SK-N-SH (cell line): ENCODE measurements at places on chromosomes 11 and 22.

- no peak for DNase-seq
Measured at GRCh38 chr11:115087791-115088190, 409.5 kb downstream of the NXPE2 start.

DNA sequence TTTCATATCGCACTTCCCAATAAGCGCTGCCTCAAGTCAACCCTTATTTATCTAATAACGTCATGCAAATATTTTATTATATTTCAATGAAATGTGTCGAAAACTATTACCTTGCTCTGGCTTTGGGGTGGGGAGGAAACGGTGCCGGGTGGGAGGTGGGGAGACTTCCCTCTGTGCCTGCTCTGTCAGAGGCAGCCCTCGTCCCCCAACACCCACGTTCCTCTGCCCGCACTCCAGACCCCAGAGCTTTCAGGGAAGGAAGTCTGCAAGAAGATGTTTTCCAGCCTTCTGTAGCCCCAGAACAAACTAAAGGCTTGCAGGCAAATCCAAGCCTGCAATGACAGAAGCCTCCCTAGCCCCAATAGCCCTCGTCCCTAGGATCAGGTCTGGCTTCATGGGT, 235.7 kb downstream of the BUD13 start:
- DNase-seq = no peak

GRCh38 chr11:20790622-20791021, 121.2 kb downstream of the NELL1 start:
- no peak for DNase-seq

DNA sequence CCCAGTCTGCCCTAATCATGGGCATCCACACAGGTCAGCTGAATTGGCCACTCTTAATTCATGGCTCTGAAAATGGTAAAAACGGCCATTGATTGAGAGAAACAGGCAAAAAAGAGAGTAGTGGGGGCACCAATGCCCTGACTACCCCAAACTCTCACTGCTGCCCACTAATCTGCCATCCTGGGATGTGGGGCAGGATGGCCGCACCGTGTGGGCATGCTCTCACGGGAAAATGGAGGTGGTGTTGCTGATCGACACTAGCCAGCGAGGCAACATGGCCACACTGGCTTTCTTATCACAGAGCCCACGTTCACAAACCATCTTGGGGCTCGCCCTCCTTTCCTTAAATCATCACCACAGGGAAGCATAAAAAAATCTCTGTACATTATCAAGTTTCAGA, 11.2 kb upstream of the TUB start:
- no peak for DNase-seq

GRCh38 chr11:1200611-1201191, 22.2 kb upstream of the MUC5B start:
- no peak for DNase-seq

DNA sequence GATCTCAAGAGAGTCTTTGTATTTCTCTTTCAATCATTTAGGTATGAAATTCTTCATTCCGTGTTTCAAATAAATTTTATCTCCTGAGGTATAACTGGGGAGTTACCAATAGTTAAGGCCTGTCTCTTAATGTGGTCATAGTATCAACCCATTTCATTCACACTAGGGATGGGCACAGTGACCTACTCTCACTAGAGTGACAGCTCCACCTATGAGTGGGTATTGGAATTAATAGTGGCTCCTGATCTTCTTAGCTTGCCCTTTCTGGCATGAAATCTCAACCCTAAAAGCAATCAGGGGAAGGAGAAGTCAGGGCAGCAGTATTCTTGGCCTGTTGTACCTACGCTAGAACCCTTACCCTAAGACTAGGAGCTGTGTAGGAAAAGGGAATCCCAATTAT, 507.7 kb downstream of the FAM181B start:
- no peak for DNase-seq

DNA sequence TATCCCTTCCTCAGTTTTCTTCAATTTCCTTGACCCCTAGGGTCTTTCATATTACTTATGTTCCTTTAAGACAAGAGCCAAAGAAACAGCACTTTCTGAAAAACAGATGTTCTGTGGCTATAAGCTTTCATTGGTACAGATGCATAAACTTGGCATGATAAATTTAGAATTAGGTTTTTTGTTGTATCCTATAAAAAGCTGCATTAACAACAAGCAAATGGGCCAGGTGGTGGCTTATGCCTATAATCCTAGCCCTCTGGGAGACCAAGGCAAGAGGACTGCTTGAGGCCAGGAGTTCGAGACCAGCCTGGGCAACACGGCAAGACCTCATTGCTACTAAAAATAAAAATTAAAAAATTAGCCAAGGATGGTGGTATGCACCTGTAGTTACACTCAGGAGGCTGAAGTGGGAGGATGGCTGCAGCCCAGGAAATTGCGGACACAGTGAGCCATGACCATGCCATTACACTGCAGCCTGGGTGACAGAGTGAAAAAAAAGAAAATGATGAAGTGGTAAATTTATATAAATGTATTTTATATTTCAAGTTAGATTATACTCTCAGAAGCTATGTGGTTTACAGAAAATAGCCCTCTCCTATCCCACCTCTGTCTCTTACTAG, 18.3 kb downstream of the KMT5B start:
- DNase-seq = no peak

DNA sequence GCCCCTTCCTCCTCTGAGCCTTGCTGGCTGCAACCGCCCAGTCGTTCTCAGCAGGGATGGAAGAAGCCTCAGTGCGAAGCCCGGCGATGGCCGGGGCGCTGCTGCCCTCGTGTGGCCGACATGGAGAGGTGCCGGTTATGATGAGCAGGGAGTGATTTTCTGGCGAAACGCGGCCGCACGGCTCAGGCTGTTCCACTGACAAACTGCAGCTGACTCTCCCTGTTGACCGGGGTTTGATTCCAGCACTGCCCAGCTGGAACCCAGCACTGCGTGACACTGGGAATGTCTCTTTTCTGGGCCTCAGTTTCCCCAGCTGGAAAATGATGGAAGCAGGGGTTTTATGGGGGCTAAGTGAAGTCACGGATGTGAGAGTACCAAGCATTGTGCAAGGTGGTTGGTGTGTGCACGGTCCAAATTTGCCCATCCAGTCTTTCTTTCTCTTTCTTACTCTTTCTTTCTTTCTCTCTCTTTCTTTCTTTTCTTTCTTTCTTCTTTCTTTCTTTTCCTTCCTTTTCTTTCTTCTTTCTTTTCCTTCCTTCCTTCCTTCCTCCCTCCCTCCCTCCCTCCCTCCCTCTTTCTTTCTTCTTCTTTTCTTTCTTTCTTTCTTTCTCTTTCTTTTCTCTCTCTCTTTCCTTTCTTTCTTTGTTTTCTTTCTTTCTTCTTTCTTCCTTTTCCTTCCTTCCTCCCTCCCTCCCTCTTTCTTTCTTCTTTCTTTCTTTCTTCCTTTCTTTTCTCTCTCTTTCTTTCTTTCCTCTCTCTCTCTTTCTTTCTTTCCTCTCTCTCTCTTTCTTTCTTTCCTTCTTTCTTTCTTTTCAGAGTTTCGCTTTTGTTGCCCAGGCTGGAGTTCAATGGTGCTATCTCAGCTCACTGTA, 25.8 kb upstream of the MPPED1 start:
- DNase-seq = peak; percentile 80

DNA sequence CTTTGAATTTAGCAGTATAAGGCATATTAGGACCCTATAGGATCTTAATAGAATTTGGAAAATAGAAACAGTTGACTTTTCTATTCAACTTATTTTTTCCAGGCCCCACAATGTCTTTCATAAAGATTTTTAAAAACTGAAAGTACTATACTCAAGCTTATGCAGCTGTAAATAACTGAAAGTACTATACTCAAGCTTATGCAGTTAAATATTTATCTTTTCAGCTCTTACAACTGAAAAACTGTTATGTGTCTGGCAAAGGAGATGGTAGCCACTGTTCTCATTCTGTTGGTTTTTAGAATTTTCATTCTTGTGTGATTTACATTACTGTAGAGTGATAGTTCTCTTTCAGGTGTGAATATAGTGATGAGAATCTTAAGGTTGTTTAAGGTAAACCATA, 16.5 kb downstream of the HIPK3 start:
- no peak for DNase-seq

DNA sequence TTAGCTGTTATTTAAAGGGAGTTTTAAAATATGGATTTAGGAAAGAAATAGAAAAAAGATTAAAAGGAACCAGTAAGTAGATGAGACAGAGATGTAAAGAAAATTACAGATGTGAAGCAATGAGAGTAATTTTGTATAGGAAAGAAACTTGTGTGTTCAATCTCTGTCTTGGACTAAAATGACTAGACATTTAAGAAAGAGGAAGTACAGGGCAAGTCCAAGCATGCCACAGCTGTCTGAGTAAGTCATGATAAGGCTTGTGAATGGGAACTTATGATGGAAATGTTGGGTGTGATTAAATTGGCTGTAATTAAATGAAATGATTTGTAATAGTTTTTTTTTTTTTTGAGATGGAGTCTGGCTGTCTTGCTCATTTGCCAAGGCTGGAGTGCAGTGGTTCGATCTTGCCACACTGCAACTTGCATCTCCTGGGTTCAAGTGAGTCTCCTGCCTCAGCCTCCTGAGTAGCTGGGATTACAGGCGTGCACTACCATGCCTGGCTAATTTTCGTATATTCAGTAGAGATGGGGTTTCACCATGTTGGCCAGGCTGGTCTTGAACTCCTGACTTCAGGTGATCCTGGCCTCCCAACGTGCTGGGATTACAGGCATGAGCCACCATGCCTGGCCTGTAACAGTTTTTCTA, 5.9 kb upstream of the ACY3 start:
- DNase-seq = no peak

DNA sequence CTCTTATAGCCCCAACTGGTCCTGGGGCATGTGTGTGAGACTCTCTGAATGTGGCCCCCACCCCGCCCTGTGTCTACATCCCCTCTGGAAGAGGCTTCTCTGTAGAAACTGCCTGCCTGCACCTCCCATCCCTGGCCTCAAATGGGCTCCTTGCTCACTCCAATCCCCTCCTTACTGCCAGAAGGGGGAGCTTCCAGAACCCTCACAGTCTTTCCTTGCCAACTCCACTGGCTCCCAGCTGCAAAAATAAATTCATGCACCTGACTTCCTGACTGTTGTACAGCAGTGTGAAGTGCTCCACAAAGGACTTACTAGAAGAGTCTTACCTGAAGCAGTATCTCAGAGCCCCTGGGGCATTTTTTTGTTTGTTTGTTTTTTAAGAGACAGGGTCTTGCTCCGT, 15.2 kb upstream of the SERPIND1 start:
- peak; percentile 30 for DNase-seq

- no peak for DNase-seq
Measured at GRCh38 chr11:125946712-125947418, 1.0 kb downstream of the VSIG10L2 start.

GRCh38 chr11:122808478-122808869, 29.8 kb upstream of the CRTAM start:
- no peak for DNase-seq

DNA sequence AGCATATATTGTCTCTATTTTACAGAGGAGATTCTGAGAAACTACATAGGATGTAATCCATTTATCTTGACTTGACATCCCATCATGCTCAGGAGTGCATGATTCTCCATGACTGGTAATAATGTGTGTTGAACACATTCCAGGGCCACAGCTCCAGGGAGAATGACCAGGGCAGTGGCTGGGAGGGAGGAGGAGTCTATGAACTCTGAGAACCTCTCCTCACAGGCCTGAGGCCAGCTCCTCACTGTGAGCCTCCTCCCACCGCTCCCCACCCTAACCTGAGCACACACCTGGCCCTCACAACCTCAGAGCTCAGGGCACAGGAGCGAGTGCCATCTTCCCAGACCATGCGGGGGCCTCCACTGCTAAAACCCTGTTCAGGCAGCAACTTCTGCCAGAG, 8.0 kb upstream of the ACRV1 start:
- DNase-seq = no peak

GRCh38 chr22:40635940-40636379, 559 bp downstream of the MRTFA start:
- no peak for DNase-seq

GRCh38 chr11:48094643-48095339, 114.4 kb downstream of the PTPRJ start:
- DNase-seq = no peak

- DNase-seq = no peak
Measured at GRCh38 chr22:27066856-27067255, 409.5 kb downstream of the MIAT start.

DNA sequence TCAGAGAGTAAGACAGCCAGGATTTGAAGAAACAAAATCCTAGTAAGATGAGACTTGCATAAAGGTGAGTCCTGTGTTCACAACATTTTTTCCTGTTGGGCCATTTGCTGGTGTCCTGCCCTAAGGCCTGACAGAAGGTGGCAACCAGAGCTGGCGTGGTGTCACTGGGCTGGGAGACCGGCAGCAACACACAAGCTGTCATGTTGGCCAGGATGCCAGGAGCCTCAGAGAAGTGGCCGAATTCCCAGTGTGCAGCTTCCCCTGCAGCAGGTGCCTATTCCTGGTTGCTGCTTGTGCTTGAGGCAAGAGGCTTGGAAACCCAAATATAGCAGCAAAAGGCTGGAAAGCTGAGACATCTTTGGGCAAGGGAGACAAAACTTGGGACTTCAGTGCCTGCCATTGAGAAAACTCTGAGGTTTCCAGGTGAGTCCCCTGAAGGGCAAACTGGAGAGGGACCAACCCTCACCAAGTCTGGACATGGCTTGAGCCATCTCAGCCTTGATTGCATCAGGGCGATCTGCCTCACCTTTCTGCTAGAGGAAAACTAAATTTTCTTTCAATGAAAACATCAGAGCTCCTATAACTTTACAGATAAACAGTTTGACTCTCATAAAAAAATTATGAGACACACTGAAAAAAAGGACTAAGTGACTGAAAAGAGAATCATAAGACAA, 25.9 kb downstream of the ALG12 start:
- no peak for DNase-seq

DNA sequence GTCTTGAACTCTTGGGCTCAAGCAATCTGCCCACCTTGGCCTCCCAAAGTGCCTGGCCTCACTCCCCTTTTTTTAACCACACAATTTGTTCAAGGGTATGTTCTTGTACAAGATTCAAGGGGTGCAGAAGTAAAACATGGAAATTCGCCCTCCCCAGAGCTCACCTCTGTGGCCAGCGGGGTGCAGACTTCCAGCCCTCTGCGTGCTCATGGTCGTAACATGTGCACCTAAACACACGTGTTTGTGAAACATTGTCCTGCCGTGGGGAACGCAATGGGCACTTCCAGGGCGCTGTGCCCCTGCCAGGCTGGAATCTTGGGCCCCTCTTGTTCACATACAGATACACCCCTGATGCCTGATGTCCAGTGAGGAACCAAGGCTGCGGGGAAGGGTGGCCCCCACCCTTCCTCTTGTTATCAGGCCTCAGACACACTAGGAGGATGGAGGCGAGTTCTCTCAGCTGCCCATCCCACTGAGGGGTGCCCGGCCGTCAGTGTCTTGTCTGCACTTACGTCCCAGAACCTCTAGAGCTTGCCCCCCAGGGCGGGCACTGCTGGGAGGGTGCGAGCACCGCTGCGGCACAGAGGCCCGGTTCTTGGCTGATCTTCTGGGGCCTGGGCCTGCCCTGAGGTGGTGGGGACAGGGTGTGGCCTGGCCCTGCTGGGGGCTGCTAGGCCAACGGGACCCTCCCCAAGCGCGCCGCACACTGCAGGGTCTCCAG, 4.1 kb upstream of the EPS8L2 start:
- no peak for DNase-seq

GRCh38 chr11:129946965-129947364, 51.6 kb upstream of the NFRKB start:
- no peak for DNase-seq

GRCh38 chr22:28750471-28750881, 8.6 kb downstream of the HSCB start:
- DNase-seq = no peak
